ENCODE measurements at places on chromosomes 6 and 20.

- peak; percentile 91 for DNase-seq
Observed at GRCh38 chr6:159691133-159691962, 1.7 kb downstream of the SOD2 start.

DNA sequence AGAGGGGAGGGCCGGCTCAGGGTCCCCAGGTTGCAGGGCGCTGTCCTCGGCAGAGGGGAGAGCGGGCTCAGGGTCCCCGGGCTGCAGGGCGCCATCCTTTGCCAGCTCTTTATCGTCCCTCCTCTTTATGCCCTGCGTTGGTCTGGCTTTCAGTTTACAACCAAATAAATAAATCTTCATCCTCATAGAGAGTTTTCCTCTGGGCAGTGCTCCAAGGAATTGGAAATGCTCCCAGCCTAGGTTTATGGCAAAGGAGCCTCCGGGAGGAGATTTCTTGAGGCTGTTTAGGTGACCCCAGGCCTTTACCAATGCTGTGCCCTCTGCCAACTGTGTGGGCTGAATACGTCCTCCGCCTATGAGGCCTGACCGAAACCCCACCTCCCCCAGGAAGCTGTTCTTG lies 60.2 kb downstream of the CHMP4B start:
- DNase-seq: no peak

GRCh38 chr6:111663692-111664564 lies 58.2 kb upstream of the TRAF3IP2 start:
- no peak for DNase-seq

GRCh38 chr6:135002229-135002844 lies 52.3 kb downstream of the HBS1L start:
- DNase-seq: peak; percentile 43

- no peak for DNase-seq
Observed at GRCh38 chr6:77341058-77341986, 122.0 kb downstream of the HTR1B start.

GRCh38 chr6:108584323-108584722 lies 23.6 kb downstream of the FOXO3 start:
- no peak for DNase-seq

DNA sequence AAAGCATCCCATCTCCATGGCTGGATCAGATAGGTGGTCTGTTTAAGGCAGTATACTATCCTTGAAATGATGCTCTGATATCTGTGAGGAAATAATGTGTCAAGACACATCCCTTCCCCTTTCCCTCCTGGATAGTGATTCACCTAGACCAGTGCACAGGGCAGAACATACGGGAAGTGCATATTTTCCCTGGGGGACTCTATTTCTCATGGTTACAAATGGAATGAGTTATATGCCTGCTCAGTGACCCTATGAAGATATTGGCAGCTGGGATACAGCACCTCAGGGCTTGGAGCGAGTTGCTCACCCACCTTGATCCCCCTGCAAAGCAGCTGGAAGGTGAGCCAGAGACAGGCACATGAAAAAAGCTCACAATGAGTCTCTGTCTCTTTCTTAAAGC lies 67.5 kb upstream of the PRL start:
- no peak for DNase-seq

GRCh38 chr6:36769676-36770499 lies 69.4 kb downstream of the CPNE5 start:
- peak; percentile 70 for DNase-seq

GRCh38 chr6:89966228-89966544 lies 71.9 kb downstream of the GJA10 start:
- DNase-seq: no peak

DNA sequence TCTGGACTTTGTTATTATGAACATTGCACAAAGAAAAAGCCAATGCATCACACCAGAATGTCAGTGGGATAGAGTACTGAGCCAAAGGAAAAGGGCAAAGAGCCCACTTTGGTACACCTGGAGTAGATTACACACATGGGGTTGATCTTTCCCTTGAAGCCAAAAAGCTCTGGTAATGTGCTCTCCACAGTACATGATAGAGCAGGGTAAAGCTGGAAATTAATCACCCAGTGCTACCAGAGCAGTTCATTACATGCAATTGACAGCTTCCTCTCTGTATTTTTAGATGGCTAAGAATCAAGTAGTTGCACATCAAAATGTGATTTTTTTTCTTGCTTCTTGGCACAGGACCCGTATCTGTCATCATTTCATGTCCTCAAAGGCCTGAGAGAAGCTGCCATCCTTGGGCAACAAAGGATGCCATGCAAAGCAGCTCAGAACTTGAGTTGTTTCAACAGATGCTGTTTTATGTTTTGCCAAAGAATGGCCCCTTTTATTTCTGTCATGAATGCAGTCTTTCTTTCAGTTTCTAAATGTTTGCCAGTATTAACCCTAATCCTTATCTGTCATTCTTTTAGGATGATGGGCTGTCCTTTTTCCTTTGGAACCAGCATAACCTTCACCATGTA lies 88.1 kb downstream of the HDGFL1 start:
- DNase-seq: no peak

DNA sequence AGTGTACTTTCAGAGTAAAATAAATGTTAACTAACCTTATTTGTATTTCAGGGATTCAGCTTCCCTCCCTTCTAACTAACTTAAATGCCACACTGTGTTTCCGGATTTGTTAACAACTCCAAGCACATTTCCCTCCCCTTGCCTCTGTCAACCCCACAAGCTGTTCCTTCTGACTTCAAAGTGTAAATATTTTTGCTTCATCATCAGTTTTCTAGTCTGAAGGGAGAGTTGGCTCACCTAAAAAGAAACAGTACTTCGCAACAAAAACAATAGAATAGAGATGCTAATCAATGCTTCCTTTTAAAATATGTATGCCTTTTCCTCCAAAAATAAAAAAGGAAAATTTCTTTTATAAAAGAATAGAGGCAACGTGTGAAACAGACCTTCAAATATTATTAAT lies 132.6 kb downstream of the THEMIS start:
- DNase-seq: no peak

DNA sequence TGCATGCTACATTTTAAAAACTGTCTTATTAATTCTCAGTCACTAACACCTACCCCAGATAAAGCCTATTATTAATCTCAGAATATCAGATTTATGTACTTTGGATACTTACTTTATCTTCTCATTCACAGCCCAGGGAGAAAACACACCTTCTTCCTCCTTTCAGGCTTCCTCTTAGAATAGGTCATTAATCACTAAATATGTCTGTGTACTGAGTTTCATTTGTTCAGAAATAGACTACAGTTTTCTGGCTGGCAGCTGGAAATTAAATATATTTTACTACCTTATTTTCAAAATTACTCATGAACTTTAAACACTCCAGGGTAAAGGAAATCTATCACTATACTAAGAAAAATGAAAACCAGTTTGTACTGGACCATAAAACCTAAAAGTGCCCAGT lies 147.7 kb upstream of the DST start:
- no peak for DNase-seq

GRCh38 chr20:50724851-50725723 lies 6.3 kb upstream of the PARD6B start:
- DNase-seq: peak; percentile 79

DNA sequence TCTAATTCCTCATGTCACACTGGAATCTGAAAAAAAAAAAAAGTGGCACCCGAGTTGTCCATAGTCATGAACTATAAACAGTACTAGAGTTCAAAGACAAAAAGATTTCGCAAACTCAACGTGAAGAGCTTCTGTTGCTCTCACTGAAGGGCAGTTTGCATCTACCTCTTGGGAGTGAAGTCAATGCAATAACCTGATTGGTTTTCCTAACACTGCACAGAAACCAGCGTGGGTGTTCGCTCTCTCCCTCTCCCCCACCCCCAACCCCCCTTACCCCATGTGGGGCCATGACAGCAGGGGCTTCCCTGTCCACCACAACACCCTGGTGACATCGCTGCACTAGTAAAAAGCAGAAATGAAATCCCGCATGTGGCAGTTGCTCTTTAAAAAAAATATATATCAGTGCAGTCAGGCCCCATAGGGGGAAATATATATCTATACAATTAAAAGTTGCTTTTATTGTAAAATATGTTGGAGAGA lies 66.9 kb downstream of the GMPR start:
- no peak for DNase-seq

GRCh38 chr20:50928469-50928868 lies 2.8 kb downstream of the ADNP start:
- peak; percentile 50 for DNase-seq

- DNase-seq: peak; percentile 22
Observed at GRCh38 chr6:133286765-133287164, 45.6 kb downstream of the EYA4 start.

- DNase-seq: no peak
Observed at GRCh38 chr20:46108435-46108841, 9.7 kb upstream of the CD40 start.

DNA sequence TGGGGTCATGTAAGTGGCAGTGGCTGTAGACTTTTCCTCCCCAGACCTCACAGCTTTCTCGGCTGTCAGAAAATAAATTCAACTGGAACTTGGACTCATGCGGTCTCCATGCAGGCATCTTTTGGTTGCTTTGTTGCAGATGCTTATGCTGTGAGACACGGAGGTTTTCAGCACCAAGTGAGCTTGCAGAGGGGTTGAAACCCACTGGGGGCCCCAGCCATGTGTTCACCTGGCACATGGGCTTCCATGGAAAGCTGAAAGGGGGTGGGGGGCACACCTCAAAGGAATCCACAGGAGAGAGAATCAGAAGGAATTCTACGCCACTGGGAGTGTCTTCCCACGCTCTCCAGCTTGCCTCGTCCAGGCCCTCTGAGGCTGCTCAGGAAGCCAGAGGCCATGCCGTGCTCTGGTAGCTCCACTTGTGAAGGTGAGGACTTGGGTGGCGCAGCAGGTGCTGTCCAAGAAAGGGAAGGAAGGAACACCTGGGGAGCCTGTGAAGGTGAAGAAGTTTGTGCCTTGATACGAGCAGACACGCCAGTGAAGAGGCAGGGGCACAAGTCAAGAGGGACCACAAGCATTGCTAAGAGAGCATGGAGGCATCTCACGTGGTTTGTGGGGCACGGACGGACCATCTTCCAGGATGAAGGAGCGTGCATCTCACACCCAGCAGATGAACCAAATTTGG lies 134.3 kb upstream of the PMEPA1 start:
- no peak for DNase-seq

GRCh38 chr6:1949538-1949937 lies 295.9 kb downstream of the GMDS start:
- DNase-seq: no peak

DNA sequence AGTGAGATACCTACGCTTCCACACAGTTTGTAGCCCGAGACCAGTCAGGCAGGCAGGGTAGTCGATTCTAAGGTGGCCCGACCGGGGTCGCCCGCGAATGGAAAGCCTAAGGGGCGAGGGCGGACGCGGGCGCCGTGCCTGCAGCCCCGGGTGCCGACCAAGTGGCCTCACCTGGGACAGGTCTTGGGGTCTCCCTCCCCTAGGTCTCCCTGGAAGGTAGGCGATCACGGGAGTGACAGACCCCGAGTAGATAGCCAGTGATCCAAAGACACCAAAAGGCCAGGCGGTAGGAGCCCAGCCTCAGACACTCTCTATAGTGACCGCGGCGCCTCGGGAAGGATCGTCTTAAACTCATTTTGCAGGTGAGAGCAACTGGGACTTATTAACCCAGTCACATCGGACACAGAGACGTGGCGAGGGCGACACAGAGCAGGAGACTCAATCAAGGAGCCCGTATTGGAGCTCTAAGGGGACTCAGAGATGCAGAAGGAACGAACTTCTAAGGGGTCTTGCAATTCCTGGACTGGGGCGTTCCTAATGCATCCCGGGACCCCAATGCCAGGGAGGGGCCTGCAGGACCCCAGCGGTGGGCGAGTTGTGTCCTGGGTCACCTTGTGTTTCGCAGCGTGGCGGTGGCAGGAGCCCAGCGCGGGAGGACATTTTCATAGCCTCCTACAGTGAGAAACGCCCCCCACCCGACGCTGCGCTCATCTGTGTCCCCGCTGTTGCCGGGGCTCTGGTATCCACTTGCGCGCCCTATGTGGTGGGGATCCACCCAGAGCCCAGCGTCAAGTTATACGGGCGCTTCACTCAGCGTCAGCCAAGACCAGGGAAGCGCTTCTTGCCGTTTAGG lies 2.1 kb upstream of the VSX1 start:
- DNase-seq: no peak

DNA sequence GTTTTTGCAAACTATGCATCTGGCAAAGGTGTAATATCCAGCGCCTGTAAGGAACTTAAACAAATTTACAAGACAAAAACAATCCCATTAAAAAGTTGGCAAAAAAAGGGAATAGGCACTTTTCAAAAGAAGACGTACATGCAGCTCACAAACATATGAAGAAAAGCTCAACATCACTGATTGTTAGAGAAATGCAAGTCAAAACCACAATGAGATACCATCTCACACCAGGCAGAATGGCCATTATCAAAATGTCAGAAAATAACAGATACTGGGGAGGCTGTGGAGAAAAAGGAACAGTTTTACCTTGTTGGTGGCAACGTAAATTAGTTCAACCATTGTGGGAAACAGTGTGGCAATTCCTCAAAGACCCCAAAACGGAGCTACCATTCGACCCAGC lies 54.2 kb downstream of the TSBP1 start:
- DNase-seq: no peak

DNA sequence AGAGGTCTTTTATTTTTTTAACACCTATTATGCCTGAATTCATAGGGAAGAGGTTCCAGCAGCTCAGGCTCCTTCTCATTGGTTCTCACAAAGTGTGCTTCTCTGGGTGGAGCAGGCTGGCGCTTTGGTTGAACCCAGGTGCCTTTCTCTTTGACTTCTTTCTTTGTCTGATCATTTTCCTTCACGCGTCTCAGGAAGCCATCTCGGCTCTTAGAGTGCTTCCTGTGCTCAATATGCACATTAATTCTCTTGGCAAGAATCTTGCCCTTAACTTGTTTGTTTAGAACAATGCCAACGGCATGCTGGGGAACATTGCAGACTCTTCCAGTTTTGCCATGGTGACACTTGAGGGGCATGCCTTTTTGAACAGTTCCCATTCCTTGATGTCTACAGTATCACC lies 44.2 kb upstream of the RNF24 start:
- DNase-seq: no peak

DNA sequence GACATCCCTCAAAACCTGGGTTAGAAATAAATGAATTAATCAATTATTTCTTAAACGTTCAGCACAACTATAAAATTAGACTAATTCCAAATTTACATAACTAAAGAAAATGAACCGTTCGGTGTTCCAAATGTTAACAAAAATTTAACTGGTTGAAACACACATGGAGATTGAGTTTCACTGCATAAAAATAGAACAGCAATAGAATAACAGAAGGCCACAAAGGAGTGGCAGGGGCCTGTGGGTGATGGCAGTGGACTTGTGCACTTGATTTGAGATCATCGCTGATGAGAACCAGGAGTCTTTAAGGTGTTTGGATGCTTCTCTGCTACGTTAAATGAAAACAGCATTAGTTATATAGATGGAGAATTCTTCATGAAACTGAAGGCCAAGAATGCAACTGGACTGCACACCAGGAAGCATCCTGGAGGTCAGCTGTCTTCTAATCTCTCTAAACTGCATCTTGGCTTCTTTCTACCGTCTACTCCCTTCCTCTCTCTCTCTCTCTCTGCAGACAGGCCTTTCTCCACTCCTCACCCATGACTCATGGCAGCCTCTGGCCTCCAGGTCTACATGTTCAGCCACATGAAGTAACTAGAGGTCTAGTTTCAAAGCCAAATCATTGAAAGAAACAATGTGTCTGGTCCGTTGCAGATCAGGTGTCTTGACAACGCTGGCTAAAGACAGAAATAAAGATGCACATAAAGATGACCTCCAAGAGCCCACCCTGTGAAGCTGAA lies 111.3 kb downstream of the SIM1 start:
- no peak for DNase-seq

GRCh38 chr6:13767121-13767808 lies 47.1 kb downstream of the MCUR1 start:
- no peak for DNase-seq
